ENCODE measurements at places on chromosomes 16 and 17.

- H3K4me3 ChIP-seq: no peak overlapping the region
- no peak overlapping the region for H3K27ac ChIP-seq
- no peaks in the 10 kb centered on the region for H3K4me1 ChIP-seq
- no peak for ATAC-seq
- H3K36me3 ChIP-seq: no peaks in the 10 kb centered on the region
- no peaks in the 10 kb centered on the region for H3K27me3 ChIP-seq
Measured at GRCh38 chr16:65249768-65250167, 127.9 kb upstream of the CDH11 start.

DNA sequence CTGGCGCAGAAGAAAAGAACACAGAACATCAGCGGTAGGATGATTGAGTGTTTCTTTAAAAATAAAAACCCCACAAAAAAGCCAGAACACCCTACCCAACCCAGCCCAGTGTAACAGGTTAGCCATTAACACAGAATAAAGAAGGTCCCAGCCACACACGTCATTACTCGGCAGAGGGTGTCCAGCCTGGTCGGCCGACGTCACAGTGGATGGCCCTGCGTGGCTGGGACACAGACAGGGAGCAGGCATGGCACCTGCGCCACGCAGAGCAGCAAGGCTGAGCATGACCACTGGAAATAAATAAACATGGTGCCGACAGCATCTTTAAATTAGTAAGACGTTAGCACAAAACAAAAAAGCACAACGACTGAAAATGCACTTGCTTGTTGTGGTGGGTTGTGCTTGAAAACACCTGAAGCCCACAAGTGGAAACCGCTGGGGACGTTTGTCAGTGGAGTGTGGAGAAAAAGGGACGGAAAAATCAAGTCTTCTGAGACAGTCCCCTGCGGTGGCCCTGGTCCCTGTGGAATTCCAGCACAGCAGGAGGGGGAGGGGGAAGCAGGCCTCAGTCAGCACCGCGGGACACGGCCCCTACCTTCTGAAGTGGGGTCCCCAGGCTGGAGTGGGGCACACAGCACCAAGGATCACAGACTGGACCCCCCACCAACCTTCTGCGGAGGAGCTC is 39.2 kb downstream of the SLC7A5 start:
- H3K4me3 ChIP-seq: no peak overlapping the region
- H3K4me1 ChIP-seq: no peaks in the 10 kb centered on the region
- peaks cover 57% of the 10 kb centered on the region for H3K36me3 ChIP-seq
- ATAC-seq: no peak
- peak overlapping the region; percentile 46 for H3K27ac ChIP-seq

GRCh38 chr17:82213251-82214011 is 789 bp upstream of the CCDC57 start:
- H3K36me3 ChIP-seq: no peaks in the 10 kb centered on the region
- peak; percentile 42 for ATAC-seq
- H3K27ac ChIP-seq: peak overlapping the region; percentile 73
- H3K27me3 ChIP-seq: no peaks in the 10 kb centered on the region

GRCh38 chr16:57700781-57701551 is 6.4 kb downstream of the DRC7 start:
- no peaks in the 10 kb centered on the region for H3K27me3 ChIP-seq
- ATAC-seq: no peak
- H3K4me1 ChIP-seq: no peaks in the 10 kb centered on the region
- H3K27ac ChIP-seq: no peak overlapping the region

- peaks cover 16% of the 10 kb centered on the region for H3K4me1 ChIP-seq
- peak overlapping the region; percentile 82 for H3K27ac ChIP-seq
- ATAC-seq: peak; percentile 63
- peaks cover 5% of the 10 kb centered on the region for H3K36me3 ChIP-seq
- H3K27me3 ChIP-seq: no peaks in the 10 kb centered on the region
Measured at GRCh38 chr16:19118938-19119431, 5.2 kb downstream of the ITPRIPL2 start.

GRCh38 chr17:50199803-50200456 is 1.5 kb downstream of the COL1A1 start:
- H3K27me3 ChIP-seq: peaks cover 33% of the 10 kb centered on the region
- no peaks in the 10 kb centered on the region for H3K36me3 ChIP-seq
- peak; percentile 72 for ATAC-seq
- no peak overlapping the region for H3K27ac ChIP-seq
- H3K4me1 ChIP-seq: peaks cover 7% of the 10 kb centered on the region

DNA sequence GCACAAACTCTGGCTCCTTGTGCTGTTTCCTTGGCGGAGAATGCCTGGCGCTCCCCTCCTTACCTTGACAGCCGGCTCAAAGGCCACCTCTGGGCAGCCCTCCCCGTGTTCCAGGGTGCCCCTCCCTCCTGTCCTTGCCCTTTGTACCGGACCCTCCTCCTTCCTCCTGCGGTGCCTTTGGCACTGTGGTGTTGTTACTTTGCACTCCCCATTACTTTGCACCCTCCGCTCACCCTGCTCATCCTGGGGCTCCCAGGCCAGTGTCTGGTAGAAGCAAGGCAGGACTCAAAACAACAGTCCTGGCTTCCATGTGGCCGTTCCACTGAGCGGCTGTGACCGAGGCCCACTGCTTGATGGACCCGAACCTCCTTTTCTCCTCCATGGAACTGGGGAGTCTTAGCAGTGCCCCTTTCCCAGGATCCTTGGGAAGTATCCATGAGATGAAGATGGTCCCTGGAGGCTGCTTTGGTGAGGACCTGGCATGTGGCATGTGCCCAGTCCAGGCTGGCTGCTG is 147.8 kb downstream of the CMIP start:
- H3K4me3 ChIP-seq: no peak overlapping the region
- no peak for ATAC-seq
- peaks cover 14% of the 10 kb centered on the region for H3K36me3 ChIP-seq
- H3K27me3 ChIP-seq: no peaks in the 10 kb centered on the region
- H3K27ac ChIP-seq: peak overlapping the region; percentile 46
- H3K4me1 ChIP-seq: peaks cover 18% of the 10 kb centered on the region

- H3K4me3 ChIP-seq: no peak overlapping the region
- no peak for ATAC-seq
- peaks cover 54% of the 10 kb centered on the region for H3K36me3 ChIP-seq
- H3K27me3 ChIP-seq: no peaks in the 10 kb centered on the region
- H3K27ac ChIP-seq: no peak overlapping the region
Measured at GRCh38 chr17:83088451-83088850, 9.0 kb downstream of the METRNL start.

GRCh38 chr17:73156887-73157520 is 7.8 kb upstream of the SSTR2 start:
- no peak overlapping the region for H3K27ac ChIP-seq
- H3K36me3 ChIP-seq: no peaks in the 10 kb centered on the region
- peaks cover 9% of the 10 kb centered on the region for H3K27me3 ChIP-seq
- no peak overlapping the region for H3K4me3 ChIP-seq

- no peak for ATAC-seq
- no peaks in the 10 kb centered on the region for H3K4me1 ChIP-seq
- H3K27ac ChIP-seq: no peak overlapping the region
Measured at GRCh38 chr16:83979441-83979840, 11.4 kb downstream of the NECAB2 start.

- no peak overlapping the region for H3K4me3 ChIP-seq
- H3K27me3 ChIP-seq: no peaks in the 10 kb centered on the region
- no peak for ATAC-seq
- H3K36me3 ChIP-seq: no peaks in the 10 kb centered on the region
- H3K4me1 ChIP-seq: no peaks in the 10 kb centered on the region
- no peak overlapping the region for H3K27ac ChIP-seq
Measured at GRCh38 chr17:41539979-41540701, 12.0 kb upstream of the KRT19 start.

- no peak overlapping the region for H3K4me3 ChIP-seq
- no peak overlapping the region for H3K27ac ChIP-seq
- no peak for ATAC-seq
- no peaks in the 10 kb centered on the region for H3K4me1 ChIP-seq
Measured at GRCh38 chr16:13883276-13883675, 36.7 kb upstream of the ERCC4 start.

DNA sequence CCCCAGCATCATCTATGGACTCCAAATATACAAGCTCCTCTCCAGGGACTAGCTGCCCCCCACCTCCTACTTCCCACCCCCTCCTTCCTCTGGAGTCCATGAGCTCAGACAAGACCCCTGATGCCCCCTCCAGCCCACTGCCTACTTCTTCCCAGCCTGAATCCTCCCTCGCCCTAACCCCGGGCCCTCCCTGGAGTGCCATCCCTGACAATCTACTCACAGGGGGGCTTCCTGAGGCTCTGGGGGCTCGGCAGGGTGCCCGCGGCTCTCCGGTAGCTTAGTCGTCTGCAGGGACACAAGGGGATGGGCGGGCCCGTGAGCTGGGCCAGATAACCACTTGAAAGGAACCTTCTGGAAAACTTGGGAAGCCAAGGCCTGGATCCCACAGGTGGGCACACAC is 15.1 kb downstream of the MPP3 start:
- no peaks in the 10 kb centered on the region for H3K4me1 ChIP-seq
- no peak overlapping the region for H3K27ac ChIP-seq
- no peaks in the 10 kb centered on the region for H3K27me3 ChIP-seq
- no peak for ATAC-seq
- no peak overlapping the region for H3K4me3 ChIP-seq
- H3K36me3 ChIP-seq: no peaks in the 10 kb centered on the region

DNA sequence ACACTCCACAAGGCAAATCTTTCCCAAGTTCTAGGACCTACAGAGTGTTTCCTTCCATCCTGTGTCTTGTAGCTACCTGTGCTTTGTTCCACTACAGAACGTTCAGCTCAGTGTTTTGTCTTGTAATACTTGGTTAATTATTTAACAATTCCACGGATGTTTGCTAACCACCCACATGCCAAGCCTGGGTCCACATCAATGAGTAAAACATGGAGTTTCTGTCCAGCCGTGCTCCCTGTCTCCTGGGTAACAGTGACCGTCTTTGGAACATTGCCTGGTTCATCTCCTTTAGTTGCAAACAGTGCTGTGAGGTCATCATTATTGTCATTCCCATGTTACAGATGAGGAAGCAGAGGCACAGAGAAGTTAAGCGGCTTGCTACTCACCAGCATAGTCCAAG is 41.3 kb downstream of the IRF8 start:
- H3K27me3 ChIP-seq: peaks cover 4% of the 10 kb centered on the region
- H3K36me3 ChIP-seq: no peaks in the 10 kb centered on the region
- H3K27ac ChIP-seq: no peak overlapping the region
- H3K4me1 ChIP-seq: peaks cover 29% of the 10 kb centered on the region
- ATAC-seq: no peak

- peaks cover 4% of the 10 kb centered on the region for H3K4me1 ChIP-seq
- no peak overlapping the region for H3K27ac ChIP-seq
- no peaks in the 10 kb centered on the region for H3K27me3 ChIP-seq
- no peak overlapping the region for H3K4me3 ChIP-seq
- H3K36me3 ChIP-seq: no peaks in the 10 kb centered on the region
- no peak for ATAC-seq
Measured at GRCh38 chr16:85631802-85632393, 18.8 kb downstream of the GSE1 start.

GRCh38 chr17:65896889-65897288 is 295.0 kb downstream of the CEP112 start:
- no peaks in the 10 kb centered on the region for H3K27me3 ChIP-seq
- H3K27ac ChIP-seq: no peak overlapping the region
- no peaks in the 10 kb centered on the region for H3K4me1 ChIP-seq
- no peak for ATAC-seq

DNA sequence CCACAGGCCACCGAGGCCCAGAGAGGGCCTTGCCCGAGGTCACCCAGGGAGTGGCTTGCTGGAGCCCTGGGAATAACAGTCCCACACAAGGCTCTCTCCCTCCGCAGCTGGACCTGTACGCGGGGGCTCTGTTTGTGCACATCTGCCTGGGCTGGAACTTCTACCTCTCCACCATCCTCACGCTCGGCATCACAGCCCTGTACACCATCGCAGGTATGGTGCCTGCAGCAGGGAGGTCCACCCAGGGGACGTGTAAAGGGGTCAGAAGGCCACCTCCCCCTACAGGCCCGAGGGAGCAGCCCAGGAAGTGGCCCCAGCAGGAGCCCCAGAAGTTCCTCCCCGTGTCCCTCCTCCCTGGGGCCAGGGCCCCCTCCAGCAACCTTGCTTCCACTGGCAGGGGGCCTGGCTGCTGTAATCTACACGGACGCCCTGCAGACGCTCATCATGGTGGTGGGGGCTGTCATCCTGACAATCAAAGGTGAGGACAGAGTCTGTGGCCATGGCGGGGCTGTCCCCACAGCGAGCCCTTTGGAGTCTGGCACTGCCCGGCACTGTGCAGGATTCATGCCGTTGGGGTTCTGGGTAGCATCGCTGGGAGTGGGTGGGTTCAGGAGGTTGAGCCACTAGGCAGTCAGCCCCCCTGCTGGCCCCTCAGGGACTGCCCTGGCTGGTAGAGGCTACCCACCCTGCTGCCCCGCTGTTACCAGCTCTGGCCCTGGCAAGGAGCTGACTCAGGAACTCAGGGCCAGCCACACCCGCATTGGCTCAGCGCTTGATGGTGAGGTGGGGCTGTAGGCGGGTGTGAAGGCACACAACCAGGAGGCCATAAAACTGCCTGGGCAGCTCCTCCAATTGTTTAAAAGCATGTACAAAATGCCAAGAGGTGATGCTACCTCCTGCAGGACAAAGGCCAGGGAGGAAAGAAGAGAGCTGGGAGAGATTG is 17.3 kb downstream of the SLC5A10 start:
- H3K4me3 ChIP-seq: no peak overlapping the region
- no peaks in the 10 kb centered on the region for H3K27me3 ChIP-seq
- peak overlapping the region; percentile 28 for H3K27ac ChIP-seq
- ATAC-seq: peak; percentile 30
- peaks cover 5% of the 10 kb centered on the region for H3K4me1 ChIP-seq

DNA sequence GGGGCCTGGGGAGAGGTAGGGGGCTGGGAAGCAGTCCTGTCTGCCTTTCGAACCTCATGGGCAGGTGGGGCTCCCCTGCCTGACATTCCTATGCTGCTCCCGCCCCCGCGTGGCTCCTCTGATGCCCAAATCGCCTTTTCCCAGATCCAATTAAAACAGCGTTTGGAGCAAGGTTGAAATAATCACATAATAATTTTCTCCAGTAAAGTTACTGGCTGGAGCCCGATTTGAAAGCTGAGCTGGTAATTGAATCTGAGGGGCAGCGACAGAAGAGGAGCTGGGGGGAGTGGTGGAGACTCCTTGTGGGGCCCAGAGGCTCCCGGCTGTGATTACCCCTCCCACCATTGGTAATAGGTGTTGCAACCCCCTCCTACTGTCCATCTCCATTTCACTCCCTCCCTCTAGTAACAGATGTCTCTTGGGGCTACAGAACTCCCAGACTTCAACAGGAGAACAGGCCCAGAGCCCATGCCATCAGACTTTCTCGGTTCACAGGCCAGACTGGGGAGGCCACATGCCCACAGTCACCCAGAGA is 38.9 kb upstream of the C1QL1 start:
- H3K4me3 ChIP-seq: no peak overlapping the region
- ATAC-seq: no peak
- H3K27me3 ChIP-seq: peaks cover 24% of the 10 kb centered on the region
- no peak overlapping the region for H3K27ac ChIP-seq
- no peaks in the 10 kb centered on the region for H3K4me1 ChIP-seq

DNA sequence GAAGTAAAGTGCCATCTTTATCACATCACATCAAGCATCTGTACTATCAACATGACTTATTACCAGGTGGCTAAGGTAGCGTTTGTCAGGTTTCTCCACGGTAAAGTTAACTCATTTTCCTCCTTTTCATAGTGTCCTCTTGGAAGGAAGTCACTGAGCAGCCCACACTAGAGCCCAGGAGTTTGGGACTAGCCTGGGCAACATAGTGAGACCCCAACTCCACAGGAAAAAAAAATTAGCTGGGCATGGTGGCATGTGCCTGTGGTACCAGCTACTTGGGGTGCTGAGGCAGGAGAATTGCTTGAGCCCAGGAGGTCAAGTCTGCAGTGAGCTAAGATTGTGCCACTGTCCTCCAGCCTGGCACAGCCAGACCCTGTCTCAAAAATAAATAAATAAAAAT is 12.9 kb downstream of the CHD9 start:
- no peaks in the 10 kb centered on the region for H3K27me3 ChIP-seq
- no peaks in the 10 kb centered on the region for H3K36me3 ChIP-seq
- H3K4me3 ChIP-seq: no peak overlapping the region
- no peak for ATAC-seq
- peaks cover 12% of the 10 kb centered on the region for H3K4me1 ChIP-seq
- no peak overlapping the region for H3K27ac ChIP-seq
